Activated T-helper 17 cell treated with anti-CD3 and anti-CD28 coated beads, Interleukin-2, amount 50 U/mL, for 72 hours (primary cell): ENCODE measurements at places on chromosomes 7 and 10.

- no peaks in the 10 kb centered on the region for H3K36me3 ChIP-seq
- H3K27me3 ChIP-seq = peaks cover 16% of the 10 kb centered on the region
- peak overlapping the region; percentile 43 for H3K27ac ChIP-seq
- H3K4me1 ChIP-seq = no peaks in the 10 kb centered on the region
Measured at GRCh38 chr10:11743461-11744338, 1.5 kb downstream of the ECHDC3 start.

GRCh38 chr7:73328696-73329095 is 735 bp downstream of the FKBP6 start:
- no peak overlapping the region for H3K27ac ChIP-seq
- no peaks in the 10 kb centered on the region for H3K27me3 ChIP-seq
- no peaks in the 10 kb centered on the region for H3K36me3 ChIP-seq
- no peaks in the 10 kb centered on the region for H3K4me1 ChIP-seq
- ATAC-seq = no peak

- peak overlapping the region; percentile 62 for H3K27ac ChIP-seq
- peaks cover 18% of the 10 kb centered on the region for H3K27me3 ChIP-seq
- peak; percentile 51 for ATAC-seq
Measured at GRCh38 chr10:102230264-102230860, 4.3 kb downstream of the ELOVL3 start.

- H3K27ac ChIP-seq = no peak overlapping the region
- H3K27me3 ChIP-seq = peaks cover 9% of the 10 kb centered on the region
- H3K36me3 ChIP-seq = no peaks in the 10 kb centered on the region
- H3K4me3 ChIP-seq = no peak overlapping the region
Measured at GRCh38 chr10:89651205-89651915, 6.3 kb upstream of the PANK1 start.

DNA sequence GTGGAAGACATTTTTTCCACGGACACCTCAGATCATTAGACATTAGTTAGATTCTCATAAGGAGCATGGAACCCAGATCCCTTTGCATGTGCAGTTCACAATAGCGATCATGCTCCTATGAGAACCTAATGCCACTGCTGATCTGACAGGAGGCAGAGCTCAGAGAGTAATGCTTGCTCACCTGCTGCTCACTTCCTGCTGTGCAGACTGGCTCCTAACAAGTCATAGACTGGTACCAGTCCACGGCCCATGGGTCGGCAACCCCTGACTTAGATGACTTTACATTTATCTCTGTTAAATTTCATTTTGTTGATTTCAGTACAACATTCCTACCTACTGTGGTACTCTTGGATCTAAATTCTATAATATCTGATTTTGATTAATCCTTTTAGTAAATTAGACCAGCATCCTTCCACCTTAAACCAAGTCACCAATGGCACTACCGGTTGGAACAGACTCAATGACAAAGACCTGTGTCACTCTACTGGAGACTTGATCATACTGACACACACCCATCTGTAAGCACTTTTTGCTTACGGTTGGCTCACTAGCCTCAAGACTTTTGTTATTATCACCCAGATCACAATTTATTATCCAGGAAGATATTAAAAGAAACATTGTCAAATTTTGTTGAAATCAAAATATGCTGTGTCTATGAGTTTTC is 8.0 kb upstream of the CCDC71L start:
- no peak overlapping the region for H3K4me3 ChIP-seq
- no peak overlapping the region for H3K27ac ChIP-seq
- H3K27me3 ChIP-seq = no peaks in the 10 kb centered on the region

DNA sequence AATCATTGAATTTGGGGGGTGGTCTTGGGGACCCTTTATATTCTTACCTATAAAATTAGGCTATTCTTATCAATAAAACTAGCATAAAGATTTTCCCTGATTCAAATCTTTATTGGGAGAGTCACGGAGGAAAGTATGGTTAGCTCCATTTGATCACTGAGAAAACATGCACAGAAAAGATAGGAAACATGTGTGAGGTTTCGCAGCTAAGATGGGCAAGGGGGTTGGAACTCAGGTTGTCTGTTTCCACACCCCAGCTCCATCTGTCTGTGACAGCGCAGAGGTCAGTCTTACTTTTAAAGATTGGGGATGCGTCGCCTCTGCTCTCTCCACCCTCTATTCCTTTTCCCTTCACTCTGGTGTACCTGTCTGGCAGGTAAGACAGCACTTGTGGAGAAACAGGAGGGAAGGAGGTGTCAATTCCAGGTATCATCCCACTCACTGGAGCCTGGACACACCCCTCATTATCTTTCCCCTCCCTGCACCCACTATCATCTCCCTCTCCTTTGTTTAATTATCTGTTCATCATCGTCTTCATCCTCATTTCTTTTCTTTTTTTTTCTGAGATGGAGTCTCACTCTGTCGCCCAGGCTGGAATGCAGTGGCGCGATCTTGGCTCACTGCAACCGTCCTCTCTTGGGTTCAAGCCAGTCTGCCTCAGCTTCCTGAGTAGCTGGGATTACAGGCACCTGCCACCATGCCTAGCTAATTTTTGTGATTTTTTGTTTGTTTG is 2.4 kb upstream of the DENND10 start:
- H3K27me3 ChIP-seq = no peaks in the 10 kb centered on the region
- no peak overlapping the region for H3K27ac ChIP-seq
- peaks cover 10% of the 10 kb centered on the region for H3K4me1 ChIP-seq
- H3K36me3 ChIP-seq = no peaks in the 10 kb centered on the region

DNA sequence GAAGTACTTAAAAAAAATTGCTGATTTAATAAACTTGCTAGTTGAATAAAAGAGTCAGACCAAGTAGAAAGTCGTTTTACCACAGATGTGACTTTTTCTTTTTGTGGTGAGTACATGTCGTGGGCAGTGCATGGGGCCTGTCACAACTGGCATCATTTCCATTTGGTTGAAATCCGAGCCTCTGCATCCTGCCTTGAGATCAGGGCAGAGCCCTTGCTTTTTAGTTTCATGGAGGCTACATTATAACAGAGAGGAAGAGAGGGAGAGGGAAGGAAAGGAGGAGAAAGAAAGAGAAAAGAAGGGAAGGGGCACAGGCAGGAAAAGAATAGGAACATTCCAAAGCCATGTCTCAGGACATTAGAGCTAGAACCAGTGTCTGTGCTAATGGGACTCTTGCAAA is 20.4 kb upstream of the INSYN2A start:
- no peak overlapping the region for H3K4me3 ChIP-seq
- no peak for ATAC-seq
- no peaks in the 10 kb centered on the region for H3K36me3 ChIP-seq

GRCh38 chr7:29401769-29402168 is 161.9 kb upstream of the PRR15 start:
- no peak overlapping the region for H3K27ac ChIP-seq
- ATAC-seq = no peak
- H3K4me3 ChIP-seq = no peak overlapping the region
- H3K4me1 ChIP-seq = no peaks in the 10 kb centered on the region
- no peaks in the 10 kb centered on the region for H3K27me3 ChIP-seq

- H3K4me3 ChIP-seq = no peak overlapping the region
- H3K36me3 ChIP-seq = no peaks in the 10 kb centered on the region
- H3K27ac ChIP-seq = no peak overlapping the region
- H3K27me3 ChIP-seq = no peaks in the 10 kb centered on the region
- H3K4me1 ChIP-seq = no peaks in the 10 kb centered on the region
- ATAC-seq = no peak
Measured at GRCh38 chr10:20748551-20748950, 148.6 kb downstream of the NEBL start.
